ENCODE measurements at places on chromosomes 12 and 14. TPM values are rescaled to one million over a fixed set of nuclear protein-coding genes. Genes with fewer than 3 reads are reported as not detected.
A peak's percentile ranks its signal among the peaks of the same experiment; 100 is the strongest.

TESPA1 gene
- 0.41 TPM for total RNA-seq

ENO2 gene
- total RNA-seq = 13.0 TPM

AKAP3 gene
- 13.9 TPM for total RNA-seq

KCNJ8 gene
- total RNA-seq = 9.2 TPM

LRTM2 gene
- not detected for total RNA-seq

DNA sequence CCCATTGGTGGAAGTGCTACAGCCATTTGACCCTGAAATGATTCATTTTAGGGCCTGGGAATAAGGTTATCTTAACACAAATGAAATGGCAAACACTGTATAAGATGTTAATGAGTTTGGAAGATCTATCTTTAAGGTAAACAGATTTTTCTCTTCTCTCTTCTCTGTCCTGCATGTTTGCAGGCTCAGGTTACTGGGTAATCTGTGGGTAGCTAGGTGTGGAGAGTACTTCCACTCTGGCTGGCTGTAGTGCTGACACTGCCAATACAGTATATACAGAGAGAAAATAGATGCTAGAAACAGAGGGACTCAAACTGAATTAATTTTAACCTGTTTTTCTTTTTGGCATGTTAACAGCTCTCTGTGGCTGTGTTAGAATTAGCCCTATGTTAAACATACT, 84.6 kb downstream of the SLC38A6 start:
- no peak for DNase-seq

GRCh38 chr12:78540606-78541336, 323.8 kb upstream of the SYT1 start:
- DNase-seq = no peak

DNA sequence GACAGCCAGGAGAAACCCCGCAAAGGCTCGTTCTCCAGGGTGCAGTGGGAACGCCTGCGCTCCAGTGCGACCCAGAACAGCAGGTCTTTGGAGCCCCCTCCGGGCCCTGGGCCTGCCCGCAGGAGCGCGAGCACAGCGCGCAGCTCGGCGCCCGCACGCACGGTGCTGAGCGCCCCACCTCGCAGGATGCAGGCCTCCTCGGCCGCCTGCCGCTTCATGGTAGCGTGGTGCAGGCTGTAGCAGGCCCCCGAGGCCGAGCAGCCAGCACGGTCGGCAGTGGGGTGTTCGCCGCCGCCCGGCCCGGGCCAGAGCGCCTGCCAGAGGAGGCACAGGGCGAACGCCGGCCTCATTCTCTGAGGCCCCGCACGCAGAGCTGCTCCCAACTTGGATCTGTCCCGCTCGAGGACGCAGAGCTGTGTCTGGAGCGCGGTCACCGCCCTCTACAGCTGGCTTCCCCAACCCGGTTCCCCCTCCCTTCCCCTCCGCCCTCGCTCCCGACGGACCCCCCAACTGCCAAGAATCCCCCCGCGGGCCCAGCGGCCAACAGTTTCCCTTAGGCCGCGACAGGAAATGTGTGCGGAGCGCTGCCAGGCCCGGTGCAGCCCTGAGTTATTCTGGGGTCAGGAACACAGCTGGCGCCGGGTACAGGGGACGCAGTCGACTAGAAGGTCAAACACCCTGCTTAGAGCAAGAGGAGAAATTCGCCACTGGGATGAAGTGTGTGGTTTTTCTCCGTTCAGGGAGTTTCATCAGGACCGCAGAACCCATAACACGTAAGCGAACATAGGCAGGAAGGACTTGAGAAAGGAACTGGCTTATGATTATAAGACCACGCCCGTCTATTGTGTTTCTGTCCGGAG, at the start of gene CLEC14A:
Gene CLEC14A, minus strand, starts transcription at position 421 of the 860 bp plus-strand sequence. Its CDS starts 71 bp downstream, at position 350.
- DNase-seq = no peak

DNA sequence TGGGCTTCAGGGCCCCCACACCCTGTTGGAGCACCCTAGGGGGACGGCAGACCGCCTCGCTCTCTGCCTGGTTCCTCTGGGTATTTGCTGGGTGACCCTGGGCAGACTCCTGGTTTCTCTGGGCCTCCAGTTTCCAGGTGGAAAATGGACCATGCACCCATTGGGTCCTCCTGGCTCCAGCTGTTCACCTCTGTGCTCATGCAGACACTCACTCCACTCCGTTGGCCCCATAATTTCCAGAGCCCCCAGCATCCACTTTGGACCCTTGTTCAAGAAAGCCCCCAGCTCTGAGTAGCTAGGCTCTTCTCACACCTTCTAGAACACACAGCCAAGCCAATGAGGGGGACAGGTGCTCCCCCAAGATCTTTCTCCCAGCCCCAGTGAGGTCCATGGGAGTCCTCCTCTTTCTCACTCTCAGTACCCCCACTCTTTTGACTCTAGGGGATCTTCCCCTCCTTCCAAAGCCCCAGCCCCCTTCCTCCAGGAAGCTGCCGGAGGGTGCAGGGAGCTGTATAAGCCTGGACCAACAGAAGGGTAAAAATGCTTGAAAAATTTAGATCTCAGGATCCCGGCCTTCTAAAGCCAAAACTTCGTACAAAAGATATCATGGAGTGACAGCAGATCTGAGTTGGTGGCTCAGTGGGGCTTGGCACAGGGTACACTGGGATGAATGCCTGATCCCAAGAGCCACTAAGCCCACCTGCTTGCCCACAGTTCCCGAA, 174.8 kb upstream of the RTL1 start:
- no peak for DNase-seq

DNA sequence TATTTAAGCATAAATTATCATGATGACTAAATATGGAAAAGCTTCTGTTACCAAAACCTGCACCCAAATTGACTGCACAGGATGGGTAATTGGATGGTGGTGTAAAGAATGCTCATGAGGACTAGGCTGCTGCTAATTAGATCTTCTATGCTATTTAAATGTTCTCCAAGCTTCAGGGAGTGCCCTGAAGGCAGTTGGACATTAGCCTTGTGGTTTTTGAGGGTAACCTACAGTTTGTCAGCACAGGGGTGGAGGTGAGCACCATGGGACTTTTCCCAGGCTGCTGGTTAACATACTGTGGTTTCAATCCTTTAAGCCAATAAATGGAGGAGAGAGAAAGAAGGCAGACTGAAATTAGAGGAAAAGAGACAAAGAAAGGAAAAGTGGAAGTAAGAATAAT, 145.0 kb downstream of the WIF1 start:
- DNase-seq = no peak

- peak; percentile 51 for DNase-seq
These were observed 103.7 kb downstream of the TBX3 start for GRCh38 chr12:114580306-114580705.

DNA sequence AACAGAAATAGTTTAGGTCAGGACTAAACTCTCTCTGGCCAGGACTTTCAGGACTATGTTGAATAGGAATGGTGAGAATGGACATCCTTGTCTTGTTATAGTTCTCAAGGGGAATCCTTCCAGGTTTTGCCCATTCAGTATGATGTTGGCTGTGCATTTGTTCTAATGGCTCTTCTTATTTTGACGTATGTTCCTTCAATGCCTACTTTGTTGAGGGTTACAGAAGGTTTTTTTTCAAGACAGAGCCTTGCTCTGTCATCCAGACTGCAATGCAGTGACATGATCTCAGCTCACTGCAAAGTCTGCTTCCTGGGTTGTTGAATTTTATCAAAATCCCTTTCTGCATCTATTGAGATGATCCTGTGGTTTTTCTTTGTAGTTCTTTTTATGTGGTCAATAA, 79.5 kb upstream of the NID2 start:
- no peak for DNase-seq

DNA sequence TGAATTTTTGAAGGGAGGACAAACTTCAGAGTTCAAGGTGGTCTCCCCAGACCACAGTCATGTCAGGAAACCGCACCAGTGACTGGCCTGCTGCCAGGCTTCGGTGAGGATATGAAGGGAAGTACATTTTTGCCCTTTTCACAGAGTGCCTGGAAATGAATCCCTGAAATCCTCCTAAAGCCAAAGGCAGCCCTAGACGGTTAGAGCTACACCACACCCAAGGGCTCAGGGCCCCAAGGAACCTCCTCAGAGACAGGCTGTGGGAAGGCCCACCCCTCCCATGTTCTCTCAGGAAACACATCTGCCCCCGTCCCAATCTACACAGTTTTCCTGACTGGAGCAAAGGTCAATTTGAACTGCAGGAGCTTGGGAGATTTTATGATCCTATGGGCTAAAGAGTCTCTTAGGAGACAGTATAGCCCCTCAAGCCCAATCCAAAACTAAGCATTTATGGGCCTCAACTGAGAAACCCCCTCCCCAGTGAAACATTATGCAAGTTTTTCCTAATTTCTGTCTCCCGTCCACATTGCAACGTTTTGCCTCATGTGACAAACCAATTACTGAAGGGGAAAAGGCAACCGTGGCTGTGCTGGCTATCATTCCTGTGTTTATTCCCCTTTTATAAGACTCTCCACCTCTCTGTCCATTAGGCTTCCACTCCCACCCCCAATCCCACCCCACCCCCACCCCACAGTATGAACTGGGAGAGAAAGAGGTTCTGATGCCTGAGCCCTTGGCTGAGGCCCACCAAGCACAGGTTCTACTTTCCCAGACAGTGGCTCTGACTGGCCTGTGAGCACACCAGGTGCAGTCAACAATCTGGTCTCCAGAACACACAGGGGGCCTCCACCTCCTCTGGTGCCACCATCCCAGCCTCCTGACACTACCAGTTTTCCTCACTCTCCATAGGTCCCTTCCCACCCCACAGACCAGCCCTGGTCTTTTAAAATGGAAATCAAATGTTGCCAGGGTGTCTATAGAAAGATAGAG, 9.6 kb upstream of the RNASE1 start:
- DNase-seq = no peak

DNA sequence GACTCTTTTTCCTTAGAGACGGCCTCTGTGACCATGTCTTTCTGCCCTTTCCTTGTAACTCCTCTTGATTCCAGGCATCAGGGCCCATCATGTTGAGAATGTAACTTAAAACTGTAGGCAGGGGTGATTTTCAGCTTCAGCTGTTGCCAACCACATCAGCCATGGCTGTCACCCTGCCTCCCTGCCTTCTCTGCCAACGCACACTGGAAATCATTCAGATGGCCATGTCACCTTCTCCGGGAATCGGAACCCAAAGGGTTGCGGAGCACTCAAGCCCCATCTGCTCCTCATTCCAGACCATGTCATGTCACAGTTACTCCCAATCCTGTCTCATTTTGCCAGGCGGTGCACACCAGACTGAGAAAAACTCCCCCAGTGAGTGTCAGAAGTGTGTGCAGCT, 72.1 kb downstream of the EMP1 start:
- no peak for DNase-seq

- no peak for DNase-seq
These were observed 25.5 kb upstream of the GSC start for GRCh38 chr14:94795372-94795771.

DNA sequence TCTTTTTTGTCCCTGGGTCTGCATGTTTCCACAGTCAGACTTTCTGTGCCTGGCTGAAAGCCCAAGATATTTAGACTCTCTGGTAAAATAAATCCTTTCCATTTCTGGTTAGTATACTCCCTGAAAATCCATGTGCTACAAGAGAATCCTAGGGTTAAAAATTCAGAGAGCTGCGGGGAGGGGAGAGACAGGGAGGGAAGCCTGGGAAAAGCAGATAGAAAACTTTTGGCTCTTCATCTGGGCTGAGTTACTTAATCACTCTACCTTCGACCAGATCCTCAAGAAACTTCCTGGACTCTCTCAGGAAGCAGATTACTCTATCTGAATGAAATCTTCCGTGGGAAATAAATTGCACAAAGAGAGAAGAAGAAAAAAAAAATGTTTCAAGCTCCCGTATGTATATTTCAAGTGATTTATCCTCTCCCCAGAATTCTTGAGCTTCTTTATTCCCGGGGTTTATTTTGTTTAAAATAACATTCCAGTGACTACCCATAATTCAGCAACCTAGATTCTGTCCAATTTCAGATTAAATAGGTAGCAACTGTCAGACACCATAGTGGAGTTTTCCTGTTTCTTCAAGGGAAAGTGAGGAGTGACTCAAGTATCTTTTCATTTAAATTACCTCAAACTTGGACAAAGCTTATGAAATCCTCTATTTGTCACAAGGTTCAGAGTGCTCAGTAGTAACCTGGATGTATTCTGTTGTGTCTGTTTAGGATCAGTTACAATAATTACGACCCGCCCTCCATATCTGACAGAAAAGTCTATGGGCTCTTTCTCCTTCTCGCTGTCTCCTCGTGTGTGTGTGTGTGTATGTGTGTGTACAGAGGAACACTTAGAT, 163.7 kb downstream of the MYRFL start:
- no peak for DNase-seq

- DNase-seq = no peak
These were observed 163.1 kb downstream of the GCH1 start for GRCh38 chr14:54739514-54739913.

- DNase-seq = no peak
These were observed 8.1 kb downstream of the ARID2 start for GRCh38 chr12:45737638-45738037.

Measured in prostate gland (tissue), 2 donors.